ENCODE measurements at places on chromosomes 16 and 17.

DNA sequence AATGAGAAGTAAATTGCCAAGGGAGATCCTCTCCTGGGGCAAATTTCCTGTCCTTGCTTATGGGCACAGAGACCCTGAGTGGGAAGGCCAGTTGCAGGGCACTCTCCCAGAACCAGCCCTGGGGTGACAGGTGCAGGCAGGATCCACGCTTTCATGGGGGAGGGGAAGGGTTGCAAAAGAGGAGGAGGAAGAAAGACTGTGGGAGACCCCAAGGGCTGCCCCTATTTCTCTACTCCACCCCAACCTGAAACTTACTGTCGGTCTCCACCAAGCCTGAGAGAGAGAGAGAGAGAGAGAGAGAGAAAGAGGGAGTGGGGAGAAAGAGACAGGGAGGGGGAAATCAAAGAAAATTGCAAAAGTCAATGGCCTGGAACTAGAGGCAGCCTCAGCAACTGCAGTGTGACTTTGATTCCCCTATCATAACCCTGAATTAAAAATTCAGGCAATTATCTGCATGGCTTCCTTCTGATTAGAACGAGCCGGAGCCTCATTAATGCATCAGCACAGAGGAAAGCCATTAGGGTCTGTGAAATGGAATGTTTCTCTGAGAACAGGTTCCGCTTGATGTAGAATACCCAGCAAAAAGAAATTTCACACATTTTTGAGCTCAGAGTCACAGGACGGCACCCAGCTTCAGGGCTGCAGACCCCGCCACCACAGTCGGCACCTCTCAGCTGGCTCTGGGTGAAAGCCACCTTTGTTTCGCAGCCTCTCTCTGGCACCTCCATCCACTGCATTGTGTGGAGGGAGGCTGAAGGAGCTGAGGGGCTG lies 45.1 kb upstream of the HNF1B start:
- no peak for DNase-seq

DNA sequence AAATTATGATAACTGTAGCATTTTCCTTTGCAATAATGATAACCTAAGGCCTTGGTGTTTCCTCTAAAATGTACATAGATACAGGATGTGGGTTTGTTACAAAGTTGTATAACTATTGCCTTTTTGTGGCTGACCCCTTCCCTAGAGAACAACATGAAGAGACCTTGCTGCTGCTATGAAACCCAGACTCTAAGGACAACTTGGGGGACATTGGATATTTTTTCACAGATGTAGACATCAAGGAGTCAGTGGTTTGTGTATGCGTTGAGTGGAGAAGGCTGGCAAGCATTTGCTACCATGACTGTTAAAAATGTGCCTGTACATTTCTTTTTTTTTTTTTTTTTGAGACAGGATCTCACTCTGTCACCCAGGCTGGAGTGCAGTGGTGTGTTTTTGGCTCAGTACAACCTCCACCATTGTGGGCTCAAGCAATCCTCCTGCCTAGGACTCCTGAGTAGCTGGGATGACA lies 12.3 kb downstream of the HMOX2 start:
- DNase-seq = no peak

DNA sequence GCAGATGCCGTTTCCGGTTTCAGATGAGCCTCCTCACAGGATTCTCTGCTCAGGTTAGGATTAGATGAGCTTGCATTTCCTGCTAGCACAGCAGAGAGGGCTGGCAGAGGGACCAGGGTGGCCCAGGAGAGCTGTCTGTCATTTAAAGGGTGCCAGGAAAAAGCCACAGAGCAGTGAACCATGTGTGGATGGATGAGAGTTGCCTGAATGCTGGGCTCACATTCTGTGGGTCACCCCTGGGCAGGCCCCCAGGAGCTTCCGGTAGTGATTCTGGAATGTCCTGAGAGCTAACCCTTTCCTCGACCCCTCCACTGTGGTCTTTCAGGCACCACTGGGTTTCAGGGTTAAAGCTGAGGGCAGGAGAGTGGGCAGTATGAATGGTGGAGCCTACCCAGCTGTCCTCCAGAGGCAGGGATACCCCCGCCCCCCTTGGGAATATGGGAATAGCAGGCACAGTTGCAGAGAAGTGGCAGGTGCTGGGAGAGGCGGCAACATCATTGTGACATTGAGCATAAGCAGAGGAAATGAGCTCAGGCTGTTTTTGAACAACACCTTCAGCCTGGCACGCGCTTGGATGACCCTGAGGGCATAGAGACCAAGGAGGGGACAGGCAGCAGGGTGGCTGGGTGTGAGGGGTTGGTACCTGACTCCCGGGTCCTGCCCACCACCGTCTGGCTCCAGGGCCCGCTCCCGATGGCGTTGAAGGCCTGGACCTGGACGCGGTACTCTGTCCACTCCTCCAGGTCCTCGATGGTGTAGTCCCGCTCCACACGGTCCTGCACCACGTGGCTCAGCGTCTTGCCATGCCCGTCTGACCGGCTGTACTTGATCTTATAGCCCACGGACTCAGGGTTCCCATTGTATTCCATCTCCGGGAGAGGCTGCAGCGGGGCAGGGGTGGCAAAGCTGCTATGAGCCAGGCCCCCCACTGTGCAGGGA lies 83.0 kb upstream of the CDC42EP4 start:
- DNase-seq = peak; percentile 75

DNA sequence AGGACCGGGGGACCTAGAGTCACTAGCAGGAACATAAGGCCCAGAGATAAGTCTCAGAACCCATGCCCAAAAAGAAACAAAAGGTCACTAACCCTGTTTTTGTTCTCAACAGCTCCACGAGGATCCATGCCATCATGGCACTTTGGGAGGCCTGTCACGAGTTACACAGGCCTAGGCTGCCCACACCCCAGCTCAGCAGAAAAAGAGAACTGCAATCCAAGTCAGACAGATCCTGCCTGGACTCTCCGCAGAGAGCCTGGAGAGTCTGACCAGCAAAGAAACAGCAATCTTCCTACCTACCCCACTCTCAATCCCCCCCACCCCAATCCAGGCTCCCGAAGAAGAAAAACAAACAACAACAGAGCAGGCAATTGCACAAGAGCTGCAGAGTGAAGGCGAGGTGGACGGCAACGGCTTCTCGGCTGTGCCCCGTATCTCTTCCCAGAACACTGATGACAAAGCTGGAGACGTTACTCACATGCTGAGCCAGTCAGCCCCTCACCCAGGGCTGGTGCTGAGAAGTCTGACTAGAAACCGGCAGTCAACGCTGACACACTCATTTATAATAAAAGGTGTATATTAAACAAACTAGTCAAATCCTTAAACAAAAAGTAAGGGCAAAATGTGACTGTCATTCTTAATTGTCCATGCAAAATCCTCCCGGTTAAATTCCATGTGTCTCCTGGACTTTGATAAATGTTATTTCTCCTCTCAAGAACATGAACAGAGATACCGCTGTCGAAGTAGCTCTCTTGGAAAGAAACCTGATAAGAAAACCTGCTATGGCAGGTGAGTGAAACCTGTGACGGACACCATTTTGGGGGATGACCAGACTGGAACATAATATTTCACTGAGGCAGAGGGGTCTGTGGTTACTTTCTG lies 89.3 kb downstream of the SMG6 start:
- no peak for DNase-seq

GRCh38 chr17:50194934-50195865 lies 6.2 kb downstream of the COL1A1 start:
- DNase-seq = no peak

DNA sequence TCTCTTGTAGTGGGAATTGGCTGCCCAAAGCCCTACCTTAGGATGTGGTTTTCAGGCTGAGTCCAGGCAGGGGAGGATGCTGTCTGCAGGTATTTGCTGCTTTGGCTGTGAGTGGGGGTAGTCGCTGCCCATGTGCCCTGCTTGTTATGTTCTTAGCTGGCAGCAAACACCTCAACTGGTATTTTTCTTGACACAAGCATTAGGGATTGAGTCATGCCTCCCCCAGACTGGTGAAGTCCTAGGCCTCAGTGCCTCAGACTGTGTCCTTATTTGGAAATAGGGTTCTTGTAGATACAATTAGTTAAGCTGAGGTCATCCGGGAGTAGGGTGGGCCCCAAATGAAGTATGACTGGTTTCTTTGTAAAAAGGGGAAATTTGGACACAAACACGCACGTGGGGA lies 808.3 kb upstream of the EEF2KMT start:
- no peak for DNase-seq

- DNase-seq = no peak
Measured at GRCh38 chr17:11814655-11815262, 182.5 kb downstream of the ZNF18 start.

DNA sequence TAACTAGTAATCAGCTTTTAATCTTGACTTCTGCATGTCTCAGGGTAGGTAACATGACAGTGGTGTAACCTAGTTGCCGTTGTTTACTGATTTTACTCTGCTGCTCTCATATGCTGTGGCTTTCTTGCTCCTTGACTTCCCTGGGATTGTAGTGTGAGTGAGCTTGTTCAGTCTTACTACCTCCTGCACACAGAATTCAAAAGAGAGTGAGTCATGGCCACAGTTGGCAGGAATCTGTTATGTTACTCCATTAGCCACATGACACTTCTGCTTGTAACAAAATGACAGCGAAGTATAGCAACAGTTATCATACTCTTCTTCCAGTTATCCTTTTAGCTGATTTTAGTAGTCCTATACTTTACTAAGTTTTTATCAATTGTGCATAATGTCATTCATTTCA lies 18.8 kb downstream of the TNRC6A start:
- no peak for DNase-seq

DNA sequence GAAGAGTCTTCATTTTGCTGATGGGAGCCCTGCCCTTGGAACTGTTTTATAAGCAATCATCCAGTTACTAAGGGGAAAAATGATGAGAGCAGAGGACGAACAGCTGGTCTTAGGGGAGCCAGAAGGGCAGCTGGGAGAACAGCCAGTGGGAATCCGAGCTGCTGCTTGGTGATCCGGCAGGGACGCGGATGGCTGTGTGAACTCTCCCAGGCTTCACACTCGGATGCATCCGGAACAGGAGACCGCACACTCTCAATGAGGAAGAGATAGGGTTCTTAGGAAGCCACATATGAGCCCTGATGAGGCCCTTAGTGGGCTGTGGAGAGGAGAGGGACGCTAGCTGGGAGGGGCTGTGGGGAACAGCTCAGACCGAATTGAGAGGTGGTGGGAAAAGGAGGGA lies 5.0 kb upstream of the CACNG5 start:
- no peak for DNase-seq

All from DMS153 (cell line).